ENCODE measurements at places on chromosomes 13 and 19. TPM values are rescaled to one million over a fixed set of nuclear protein-coding genes. Genes with fewer than 3 reads are reported as not detected.

The KLF2 gene
- polyA plus RNA-seq: 0.32 TPM

The FOXA3 gene
- 0.02 TPM for polyA plus RNA-seq

The PCSK4 gene
- polyA plus RNA-seq: 1.0 TPM

The CPAMD8 gene
- polyA plus RNA-seq: 0.12 TPM

The TMEM255B gene
- 1.2 TPM for polyA plus RNA-seq

The NTF4 gene
- 15.2 TPM for polyA plus RNA-seq

The UBE2L5 gene
- not detected for polyA plus RNA-seq

The IQCN gene
- polyA plus RNA-seq: not detected

The ZNF667 gene
- 1.4 TPM for polyA plus RNA-seq

The URAD gene
- not detected for polyA plus RNA-seq

The CLC gene
- not detected for polyA plus RNA-seq

The PODNL1 gene
- polyA plus RNA-seq: 0.99 TPM

The IRGC gene
- not detected for polyA plus RNA-seq

The C19orf18 gene
- polyA plus RNA-seq: 0.39 TPM

The TMEM86B gene
- polyA plus RNA-seq: 2.9 TPM

The SLC1A6 gene
- not detected for polyA plus RNA-seq

The CYP2F1 gene
- polyA plus RNA-seq: not detected

The GPATCH1 gene
- polyA plus RNA-seq: 3.9 TPM

The FGF14 gene
- polyA plus RNA-seq: not detected

The IFNL1 gene
- not detected for polyA plus RNA-seq

The SLITRK5 gene
- 0.06 TPM for polyA plus RNA-seq

The CASP14 gene
- polyA plus RNA-seq: 0.07 TPM

The GJB6 gene
- polyA plus RNA-seq: 12.4 TPM

The EDDM13 gene
- 4.7 TPM for polyA plus RNA-seq

The SLITRK6 gene
- 1.7 TPM for polyA plus RNA-seq

The CLEC17A gene
- polyA plus RNA-seq: not detected

The MAST1 gene
- polyA plus RNA-seq: 0.16 TPM

The PNMA8B gene
- polyA plus RNA-seq: 0.03 TPM

The HAUS8 gene
- 18.7 TPM for polyA plus RNA-seq

The STK11 gene
- polyA plus RNA-seq: 46.9 TPM

The NLRP9 gene
- polyA plus RNA-seq: not detected

The ZNF699 gene
- polyA plus RNA-seq: 0.18 TPM

The GJB2 gene
- polyA plus RNA-seq: 308 TPM

The TRAPPC5 gene
- polyA plus RNA-seq: 139 TPM

The PRODH2 gene
- polyA plus RNA-seq: not detected

The FXYD7 gene
- 0.25 TPM for polyA plus RNA-seq

The TPGS1 gene
- 9.9 TPM for polyA plus RNA-seq

The PROZ gene
- not detected for polyA plus RNA-seq

The CYP2B6 gene
- polyA plus RNA-seq: not detected

The ZNF835 gene
- polyA plus RNA-seq: not detected

The ZNF799 gene
- polyA plus RNA-seq: 1.8 TPM

The ZNF177 gene
- polyA plus RNA-seq: 0.53 TPM

The KIR3DL2 gene
- not detected for polyA plus RNA-seq

The MYH14 gene
- polyA plus RNA-seq: 0.01 TPM

The GRIN3B gene
- polyA plus RNA-seq: 0.43 TPM

The PSG7 gene
- not detected for polyA plus RNA-seq

The NUFIP1 gene
- polyA plus RNA-seq: 4.7 TPM

The ZNF560 gene
- 0.19 TPM for polyA plus RNA-seq

The ZNF302 gene
- 4.0 TPM for polyA plus RNA-seq

The ZNF844 gene
- 0.20 TPM for polyA plus RNA-seq

The CEACAM4 gene
- polyA plus RNA-seq: not detected

The PDE4A gene
- polyA plus RNA-seq: 0.31 TPM

The RUBCNL gene
- 0.08 TPM for polyA plus RNA-seq

The ZNF284 gene
- polyA plus RNA-seq: 0.67 TPM

The LILRA2 gene
- not detected for polyA plus RNA-seq

The KLK2 gene
- polyA plus RNA-seq: not detected

The ILF3 gene
- 162 TPM for polyA plus RNA-seq

The ERICH4 gene
- not detected for polyA plus RNA-seq
